ENCODE measurements at places on chromosomes 11 and 22.

- no peak for DNase-seq
These were observed 126.0 kb downstream of the SWAP70 start for GRCh38 chr11:9789910-9790309.

- no peak for DNase-seq
These were observed 676.7 kb upstream of the ARHGAP42 start for GRCh38 chr11:100010393-100010792.

- no peak for DNase-seq
These were observed 16.3 kb downstream of the MYO18B start for GRCh38 chr22:25758316-25758715.

GRCh38 chr11:36380296-36381014 lies 84.4 kb downstream of the PRR5L start:
- no peak for DNase-seq

- no peak for DNase-seq
These were observed 38.3 kb upstream of the IGSF9B start for GRCh38 chr11:133995066-133995465.

GRCh38 chr11:61830237-61831105 lies 2.4 kb downstream of the FADS2 start:
- no peak for DNase-seq

GRCh38 chr11:74050465-74050864 lies 41.6 kb upstream of the UCP3 start:
- no peak for DNase-seq

GRCh38 chr22:39208013-39208680 lies 36.6 kb downstream of the PDGFB start:
- no peak for DNase-seq

DNA sequence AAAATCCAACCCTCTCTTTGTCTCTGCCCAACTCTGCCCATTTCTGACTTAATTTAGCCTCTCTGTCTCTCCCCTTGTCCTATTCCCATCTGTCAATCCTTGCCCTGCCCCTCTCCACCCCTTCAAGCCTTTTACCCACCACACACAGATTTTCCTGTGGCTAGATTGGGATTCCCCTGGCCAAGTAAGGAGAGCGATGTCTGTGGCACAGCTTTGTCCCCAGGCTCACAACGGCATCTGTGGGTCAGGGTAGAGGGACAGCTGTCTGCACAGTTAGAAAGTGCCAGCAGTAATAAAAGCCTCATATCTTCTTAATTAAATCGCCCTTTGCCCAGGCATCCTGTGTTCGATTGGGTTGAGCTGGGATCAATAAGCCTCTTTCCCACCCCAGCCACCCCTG lies 1.3 kb upstream of the KCNC1 start:
- no peak for DNase-seq

DNA sequence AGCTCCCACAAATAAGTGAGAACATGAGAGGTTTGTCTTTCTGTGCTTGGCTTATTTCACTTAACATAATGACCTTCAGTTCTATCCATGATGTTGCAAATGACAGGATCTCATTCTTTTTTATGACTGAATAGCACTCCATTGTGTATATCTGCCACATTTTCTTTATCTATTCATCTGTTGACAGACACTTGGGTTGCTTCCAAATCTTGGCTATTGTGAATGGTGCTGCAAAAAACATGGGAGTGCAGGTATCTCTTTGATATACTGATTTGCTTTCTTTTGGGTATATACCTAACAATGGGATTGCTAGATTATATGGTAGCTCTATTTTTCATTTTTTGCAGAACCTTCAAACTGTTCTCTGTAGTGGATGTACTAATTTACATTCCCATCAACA lies 13.3 kb downstream of the GVQW3 start:
- no peak for DNase-seq

DNA sequence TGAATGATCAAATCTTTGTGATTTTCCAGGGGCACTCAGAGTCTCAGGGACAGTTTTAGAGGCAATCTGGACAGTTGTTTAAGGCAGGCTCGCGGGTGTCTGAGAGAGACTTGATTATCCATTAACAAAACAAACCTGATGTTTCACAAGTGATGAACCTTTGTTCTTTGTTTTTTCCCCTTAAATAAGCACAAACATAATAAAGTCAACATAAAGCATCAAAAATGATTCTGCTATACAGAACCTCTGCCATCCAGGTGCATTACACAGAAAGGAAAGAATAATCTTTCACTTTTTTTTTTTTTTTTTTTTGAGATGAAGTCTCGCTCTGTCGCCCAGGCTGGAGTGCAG lies 13.2 kb downstream of the BID start:
- DNase-seq = no peak

GRCh38 chr11:111798279-111798678 lies 32.1 kb upstream of the PPP2R1B start:
- DNase-seq = no peak

DNA sequence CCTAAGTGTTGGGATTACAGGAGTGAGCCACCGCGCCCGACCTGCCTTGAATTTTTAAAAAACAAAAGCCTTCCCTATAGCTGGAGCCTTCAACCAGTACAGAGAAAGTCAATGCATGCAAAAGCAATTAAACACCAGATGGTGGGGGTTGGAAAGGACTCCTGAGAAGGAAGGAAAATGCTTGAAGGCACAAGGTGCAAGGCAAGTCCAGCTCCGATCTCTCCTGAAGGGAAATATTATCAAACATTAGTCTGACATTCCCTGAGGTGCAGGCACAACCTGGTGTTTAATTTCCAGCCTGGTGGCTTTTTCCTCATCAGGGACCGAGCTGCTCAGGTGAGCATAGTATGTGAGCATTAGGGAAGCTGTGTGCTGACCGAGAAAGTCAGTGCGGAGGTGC lies 12.9 kb upstream of the RAPSN start:
- DNase-seq = no peak

DNA sequence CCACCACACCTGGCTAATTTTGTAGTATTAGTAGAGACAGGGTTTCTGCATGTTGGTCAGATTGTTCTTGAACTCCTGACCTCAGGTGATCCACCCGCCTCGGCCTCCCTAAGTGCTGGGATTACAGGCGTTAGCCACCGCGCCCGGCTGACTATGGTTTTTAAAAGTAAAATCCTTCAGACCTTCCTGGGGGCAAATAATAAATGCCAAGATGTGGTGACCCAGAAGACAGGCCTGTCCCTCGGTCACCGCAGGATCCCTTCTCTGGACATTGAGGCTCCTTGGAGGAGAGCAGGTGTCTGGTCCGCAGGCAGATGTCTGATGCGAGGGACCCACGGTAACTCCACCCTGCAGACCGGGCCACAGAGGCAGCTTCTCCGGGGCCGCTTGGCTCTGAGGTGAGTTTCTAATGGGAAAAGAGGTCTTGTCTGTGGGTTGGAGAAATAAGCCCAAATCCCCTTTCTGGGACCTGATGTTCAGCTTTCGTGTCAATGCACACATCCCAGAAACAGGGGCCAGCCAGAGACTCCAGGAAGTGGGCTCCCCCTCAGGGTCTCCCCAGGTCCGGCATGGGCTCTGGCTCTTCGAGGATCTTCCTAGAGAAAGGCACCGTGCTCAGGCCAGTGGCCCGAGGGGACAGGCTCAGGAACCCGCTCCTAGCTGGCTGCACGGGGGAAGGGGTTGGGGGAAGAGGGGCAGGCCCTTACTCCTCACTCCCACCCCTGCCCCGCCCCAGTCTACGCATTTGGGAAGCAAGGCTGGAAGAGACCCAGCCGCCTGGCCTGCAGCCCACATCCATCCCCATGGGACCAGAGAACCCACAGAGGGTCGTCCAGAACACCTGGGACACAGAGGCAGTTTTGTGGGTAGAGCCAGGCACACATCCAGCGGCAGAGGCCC lies 100.6 kb downstream of the WNT7B start:
- DNase-seq = no peak

- DNase-seq = no peak
These were observed 3.7 kb downstream of the SERPIND1 start for GRCh38 chr22:20777420-20778177.

DNA sequence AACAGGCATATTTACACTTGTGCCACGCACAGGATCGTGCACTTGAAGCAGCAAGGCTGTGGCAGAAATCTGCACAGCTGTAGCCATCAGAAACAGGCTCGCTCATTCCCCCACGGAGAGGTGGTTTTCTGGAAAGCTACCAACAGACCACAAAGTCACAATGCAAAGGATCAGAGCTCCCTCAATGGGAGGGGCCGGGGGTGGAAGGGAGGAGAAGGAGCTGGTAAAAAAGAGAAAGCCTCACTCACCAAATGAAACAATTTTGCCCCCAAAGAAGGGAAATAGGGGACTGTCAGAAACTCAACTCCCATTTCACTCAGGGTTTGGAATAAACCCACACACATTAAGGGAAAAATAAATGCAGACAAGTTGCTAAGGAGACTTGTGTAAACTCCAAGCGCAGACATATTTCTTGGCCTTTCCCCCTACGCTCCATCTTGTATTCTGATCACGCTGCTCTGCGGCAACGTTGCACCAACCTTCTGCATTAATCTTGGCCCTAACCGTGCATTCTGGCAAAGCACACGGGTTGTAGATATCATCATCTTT lies 43.2 kb upstream of the BLID start:
- DNase-seq = no peak

DNA sequence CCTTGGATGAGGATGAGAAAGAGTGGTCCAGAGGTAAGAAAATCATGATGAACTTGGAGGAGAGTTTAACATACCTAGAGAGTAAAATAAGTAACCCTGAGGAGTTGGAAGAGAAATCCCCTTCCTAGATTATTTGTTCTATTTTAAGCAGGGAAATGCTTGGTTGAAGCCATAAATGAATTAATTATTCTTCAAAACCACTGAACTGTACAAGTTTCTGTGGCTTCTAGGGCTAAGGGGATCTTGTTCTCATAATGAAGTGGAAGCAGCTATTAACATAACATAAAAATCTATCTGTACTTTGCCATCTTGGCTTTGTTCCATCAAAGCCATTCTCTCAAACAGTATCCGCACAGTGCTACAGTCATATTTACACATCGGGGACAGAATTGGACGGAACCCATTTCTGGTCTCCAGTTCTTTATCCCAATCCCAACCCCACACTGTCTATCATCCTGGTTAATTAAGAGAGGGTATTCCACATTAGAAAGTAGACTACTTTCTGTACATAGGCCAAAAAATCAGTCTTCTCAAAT lies 14.5 kb upstream of the ARHGAP42 start:
- DNase-seq = no peak

GRCh38 chr11:64245797-64246620 lies 734 bp downstream of the PPP1R14B start:
- DNase-seq = peak; percentile 64

DNA sequence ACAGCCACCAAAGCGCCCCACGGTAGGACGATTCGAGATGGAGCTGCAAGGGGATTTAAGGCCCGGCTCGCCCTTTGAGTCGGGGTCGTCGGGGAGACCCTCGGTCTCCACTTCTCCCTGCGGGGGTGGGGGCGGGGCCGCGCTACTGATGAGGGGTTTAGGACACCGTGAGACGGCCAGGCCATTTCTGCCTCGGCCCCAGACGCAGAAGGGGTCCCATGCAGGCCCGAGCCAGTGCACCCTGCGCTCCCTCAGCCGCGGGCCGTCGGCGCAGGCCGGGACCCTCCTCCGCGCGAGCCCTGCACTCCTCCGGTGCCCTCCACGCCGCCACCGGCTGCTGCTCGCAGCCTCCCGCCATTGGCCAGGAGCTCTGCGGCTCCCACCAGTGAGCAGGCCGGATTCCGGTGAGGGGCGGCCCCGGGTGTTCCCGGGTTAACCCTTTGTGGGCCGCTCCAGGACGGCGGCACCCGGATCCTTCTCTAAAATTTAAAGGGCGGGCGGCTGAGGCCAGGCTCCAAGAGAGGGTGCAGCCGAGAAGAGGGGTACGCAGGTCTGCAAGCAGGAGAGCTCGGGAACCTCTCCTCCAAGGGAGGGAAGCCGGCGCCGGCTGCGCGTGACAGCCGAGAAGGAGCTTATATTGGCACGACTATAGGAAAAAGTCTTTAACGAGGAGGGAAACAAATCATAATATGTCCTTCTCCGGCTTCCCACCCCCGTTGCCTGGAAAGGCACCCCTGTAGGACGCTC lies 18.0 kb downstream of the CREB3L1 start:
- peak; percentile 43 for DNase-seq

DNA sequence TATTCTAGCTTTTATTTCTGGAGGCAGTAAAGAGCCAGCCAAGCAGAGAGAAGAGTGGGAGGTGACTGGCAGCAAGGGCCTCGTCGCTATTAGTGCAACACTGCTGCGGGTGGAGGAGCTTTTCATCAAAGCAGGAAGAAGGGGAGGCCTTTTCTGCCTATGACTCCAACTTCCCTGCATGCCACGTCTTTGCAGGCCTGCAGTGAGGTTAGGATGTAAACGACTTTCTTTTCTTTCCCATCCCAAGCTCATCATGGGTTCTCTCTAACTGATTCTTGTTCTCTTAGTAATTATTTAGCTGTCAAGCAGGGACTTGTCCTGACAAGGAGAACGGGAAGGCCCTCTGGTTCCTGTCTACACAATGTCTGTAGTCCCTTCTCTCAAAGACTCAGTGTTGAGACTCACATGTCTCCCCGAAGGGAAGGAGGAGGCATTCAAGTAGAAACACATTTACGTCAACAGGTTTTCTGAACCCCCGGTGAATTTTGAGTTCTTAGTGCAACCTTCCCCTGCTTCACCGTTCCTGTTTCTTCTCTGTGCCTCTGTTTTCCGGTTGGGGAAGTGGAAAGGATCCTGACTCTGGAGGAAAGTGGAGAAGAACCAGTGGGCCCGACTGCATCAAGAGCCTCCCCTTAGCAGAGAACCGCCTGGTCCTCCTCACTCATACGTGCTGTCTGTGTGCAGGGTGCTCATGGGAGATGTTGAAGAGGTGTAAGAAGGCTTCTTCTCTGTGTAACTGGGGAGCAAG lies 56.9 kb downstream of the PACS1 start:
- DNase-seq = no peak

DNA sequence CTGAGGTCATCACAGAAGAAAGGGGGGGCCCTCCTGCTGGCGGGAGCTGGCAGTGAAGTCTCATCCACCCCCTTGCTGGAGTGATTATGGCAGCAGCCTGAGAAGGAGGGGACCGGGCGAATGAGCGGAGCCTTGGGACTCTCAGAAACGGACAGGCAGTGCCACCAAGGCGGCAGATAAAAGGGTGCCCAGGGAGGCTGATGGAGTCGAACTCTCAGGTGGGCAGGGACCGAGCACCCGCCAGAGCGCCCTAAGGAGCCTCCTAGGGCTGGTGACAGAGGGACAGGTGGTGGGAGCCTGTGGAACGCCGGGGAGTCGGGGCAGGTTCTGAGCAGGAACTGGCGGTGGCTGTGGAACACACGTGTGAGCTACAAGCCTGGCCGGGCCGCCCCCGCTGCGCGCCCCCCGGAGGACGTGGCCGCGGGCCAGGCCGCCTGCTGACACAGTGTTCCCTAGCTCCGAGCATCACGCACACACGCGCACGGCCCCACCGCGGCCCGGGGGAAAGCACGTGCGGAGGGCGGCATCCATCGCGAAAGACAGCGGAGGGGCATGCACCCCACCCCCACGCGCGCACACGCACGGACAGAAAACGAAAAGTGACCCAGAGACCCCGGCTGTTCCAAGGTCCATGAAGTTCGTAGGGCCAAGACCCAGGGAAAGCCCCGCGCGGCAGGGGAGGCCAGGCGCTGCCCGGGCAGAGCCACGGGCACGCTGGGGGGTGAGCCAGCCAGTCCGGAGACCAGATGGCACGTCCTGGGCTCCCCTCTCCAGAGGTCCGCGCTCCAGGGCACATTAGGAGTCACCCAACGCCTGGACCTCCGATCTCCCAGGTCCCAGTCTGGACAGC lies 1.0 kb downstream of the VWCE start:
- DNase-seq = peak; percentile 44

GRCh38 chr11:66888282-66888681 lies 31.4 kb downstream of the LRFN4 start:
- no peak for DNase-seq
